ENCODE measurements at places on chromosomes 11 and 22. TPM values are rescaled to one million over a fixed set of nuclear protein-coding genes. Genes with fewer than 3 reads are reported as not detected.

DNA sequence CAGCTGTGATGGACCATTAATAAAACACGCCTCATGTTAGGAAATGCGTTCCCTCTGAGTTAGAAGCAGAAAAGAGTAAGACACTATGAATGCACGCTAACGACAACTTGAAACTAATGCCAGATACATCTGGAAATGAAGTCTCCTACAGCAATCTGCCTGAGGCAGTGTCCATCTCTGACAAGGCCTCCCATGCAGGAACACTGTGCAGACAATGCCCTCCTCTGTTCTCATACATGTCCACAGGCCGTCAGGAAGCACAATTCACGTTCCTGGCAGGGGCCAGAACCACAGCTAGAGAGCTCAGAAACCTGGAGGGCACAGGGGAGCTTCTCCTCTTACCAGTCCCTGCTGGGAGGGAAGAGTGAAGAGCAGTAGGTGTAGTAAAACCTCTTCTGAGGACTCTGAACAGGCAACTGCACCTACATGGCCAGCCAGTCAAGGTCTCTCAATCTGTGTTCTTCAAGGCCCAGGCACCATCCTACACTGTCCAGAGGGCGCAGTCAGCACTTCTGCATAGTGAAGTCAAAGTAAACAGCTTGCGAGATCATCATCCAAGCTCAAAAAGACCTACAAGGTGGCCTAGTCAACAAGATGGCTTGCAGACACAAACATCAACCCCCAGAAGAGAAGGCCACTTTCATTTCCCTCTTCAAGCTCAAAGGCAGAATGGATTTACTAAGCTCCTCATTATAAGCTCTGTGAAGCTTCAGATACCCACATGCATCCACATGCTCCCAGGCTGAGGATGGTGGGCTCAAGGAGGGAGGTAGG is 41.5 kb upstream of the CYP2D6 start:
- DNase-seq = no peak

- DNase-seq = no peak
These were observed 44.6 kb downstream of the FZD4 start for GRCh38 chr11:86910592-86910991.

DNA sequence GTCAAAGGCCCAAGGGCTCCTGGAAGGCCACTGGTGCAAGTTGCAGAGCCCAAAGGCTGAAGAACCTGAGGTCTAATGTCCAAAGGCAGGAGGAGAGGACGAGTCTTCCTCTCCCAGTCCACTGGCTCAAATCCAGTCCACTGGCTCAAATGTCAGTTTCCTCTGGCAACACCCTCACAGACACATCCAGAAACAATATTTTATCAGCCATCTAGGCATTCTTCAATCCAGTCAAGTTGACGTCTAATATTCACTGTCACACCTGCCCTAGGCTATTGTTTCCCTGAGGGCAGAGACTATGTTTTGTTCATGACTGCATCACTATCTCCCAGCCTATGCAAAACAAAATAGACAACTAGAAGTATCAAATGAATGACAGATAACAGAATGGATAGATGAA is 148.1 kb downstream of the SPON1 start:
- DNase-seq = no peak

- DNase-seq = no peak
These were observed 39.1 kb upstream of the SLC35C1 start for GRCh38 chr11:45765836-45766235.

- no peak for DNase-seq
These were observed 1746.9 kb downstream of the LRRC4C start for GRCh38 chr11:39712581-39712980.

DNA sequence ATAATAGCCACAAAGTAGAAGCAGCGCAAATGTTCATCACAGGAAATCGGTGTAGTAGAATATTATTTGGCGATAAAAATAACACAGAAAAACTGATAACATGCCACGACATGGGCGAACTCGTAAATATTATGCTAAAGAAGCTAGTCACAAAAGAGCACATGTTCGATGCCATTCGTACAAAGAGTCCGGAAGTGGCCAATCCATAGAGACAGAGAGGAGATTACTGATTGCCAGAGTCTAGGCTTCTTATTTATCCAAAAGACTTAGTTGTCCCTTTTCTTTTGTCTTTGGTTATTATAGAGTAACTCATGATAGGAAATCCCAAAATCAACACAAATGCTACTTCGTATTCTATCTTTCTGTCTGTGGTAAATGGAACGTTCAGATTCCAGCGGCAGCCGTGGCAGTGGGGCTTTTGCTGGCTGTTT is 56.5 kb downstream of the MED15 start:
- no peak for DNase-seq

- DNase-seq = no peak
These were observed 21.1 kb downstream of the EIF3L start for GRCh38 chr22:37870273-37870672.

- no peak for DNase-seq
These were observed 46.6 kb downstream of the MTMR2 start for GRCh38 chr11:95877291-95877690.

DNA sequence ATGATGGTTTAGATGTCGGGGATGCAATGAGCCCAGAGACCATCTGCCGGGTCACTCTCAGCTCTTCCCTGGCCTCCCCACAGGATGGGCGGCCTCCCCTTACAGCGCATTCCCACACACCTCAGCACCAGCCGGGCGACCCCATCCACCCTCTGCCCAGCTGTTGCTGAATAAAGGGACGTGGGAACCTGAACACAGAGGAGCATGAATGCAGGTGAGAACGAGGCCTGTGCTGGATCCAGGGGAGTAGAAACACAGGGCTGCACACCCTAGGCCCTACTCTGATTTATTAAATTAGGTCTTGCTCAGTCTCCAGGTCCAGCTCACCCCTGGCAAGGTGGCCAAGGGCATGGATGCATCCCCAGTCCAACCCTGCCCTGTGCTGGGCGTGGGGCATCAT is 180.5 kb downstream of the CTTN start:
- no peak for DNase-seq

DNA sequence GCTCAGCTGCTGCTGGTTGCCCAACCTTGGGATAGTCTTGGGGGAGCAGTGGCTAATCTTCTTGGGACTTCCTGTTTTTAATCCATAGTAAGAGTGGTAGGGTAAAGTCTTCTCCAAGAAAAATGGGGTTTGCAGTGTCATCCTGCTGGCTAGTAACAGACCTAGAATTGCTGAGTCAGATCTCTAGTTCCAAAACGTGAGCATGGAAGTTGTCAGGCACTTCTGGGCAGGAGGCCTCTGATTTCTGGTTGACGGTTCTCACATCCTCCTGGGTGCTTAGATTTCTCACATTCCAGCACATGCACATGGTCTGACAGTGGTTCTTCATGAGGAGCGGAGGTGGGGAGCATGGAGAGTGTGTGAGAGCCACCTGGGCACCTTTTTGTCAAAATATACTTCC is 410.0 kb downstream of the OPCML start:
- no peak for DNase-seq

DNA sequence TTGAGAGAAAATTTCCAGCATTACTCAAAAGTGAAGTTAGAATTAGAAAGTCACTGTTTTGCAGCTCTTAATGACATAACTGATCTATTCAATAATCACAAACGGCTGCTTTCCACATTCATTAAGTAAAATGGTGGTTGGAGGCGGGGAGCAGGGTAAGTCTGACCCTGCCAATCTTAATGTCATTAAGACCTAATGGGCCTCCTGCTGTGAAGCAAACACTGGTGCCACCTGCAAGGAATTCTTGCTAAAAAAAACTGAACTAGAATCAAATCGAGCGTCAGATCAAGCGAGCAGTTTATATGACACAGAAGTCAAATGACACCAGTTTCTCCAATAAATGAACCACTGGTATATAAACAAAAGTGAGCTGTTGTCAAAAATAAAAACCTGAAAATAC is 351.5 kb downstream of the BRD1 start:
- no peak for DNase-seq

GRCh38 chr22:49590851-49591445 is 236.7 kb downstream of the BRD1 start:
- no peak for DNase-seq

DNA sequence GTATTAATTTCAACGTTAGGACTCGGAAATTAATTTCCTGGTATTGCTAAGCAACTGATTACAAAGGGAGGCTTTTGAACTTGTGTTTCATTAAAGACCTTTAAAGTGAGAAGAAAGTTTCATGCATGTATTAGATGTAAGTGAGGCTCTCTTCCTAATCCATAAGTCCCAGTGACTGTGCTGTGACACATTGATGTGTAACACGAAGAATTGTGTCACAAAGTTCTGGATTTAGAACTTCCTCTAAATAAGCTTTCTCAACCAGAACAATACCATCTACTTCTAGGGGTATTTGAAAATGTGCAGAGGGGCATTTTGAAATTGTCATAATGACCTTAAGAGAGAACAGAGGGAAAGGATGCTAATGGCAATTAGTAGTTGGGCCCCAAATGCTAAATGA is 14.4 kb downstream of the DCUN1D5 start:
- DNase-seq = no peak

DNA sequence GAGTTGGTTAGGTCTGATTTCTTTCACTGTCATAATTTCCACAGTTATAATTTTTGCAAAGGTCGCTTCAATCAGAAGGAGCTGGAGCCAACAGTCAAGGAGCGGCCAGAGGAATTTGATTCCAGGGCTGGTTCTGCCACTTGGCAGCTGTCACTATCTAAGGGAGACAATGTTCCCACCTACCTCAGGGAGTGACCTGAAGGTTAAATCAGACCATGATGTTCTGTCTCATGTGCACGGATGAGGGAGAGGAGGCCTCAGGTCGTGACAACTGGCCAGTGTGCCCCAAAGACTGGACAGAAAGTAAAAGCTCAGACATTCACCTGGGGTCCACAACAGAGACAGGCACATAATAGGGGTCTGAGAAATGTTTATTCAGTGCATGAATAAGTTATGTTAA is 7.6 kb downstream of the MRGPRD start:
- no peak for DNase-seq

- no peak for DNase-seq
These were observed 47.1 kb upstream of the CLDN5 start for GRCh38 chr22:19571207-19571795.

DNA sequence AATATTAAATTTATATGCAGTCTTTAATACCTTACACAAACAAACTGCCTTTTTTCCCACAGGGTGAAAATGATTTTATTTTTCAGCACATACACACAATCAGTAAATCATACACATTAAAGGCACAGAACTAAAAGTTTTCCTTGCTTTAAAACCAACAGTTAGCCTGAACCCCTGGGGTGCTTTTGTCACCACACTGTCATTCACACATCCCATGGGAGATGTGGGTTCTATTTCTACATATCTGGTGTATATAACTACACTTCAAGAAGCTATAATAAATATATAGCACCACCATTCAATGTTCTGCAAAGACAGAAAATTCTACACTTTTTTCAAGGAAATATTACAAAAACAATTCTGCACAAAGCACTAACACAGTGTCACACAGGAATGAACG is 197.0 kb downstream of the GUCY1A2 start:
- DNase-seq = no peak

DNA sequence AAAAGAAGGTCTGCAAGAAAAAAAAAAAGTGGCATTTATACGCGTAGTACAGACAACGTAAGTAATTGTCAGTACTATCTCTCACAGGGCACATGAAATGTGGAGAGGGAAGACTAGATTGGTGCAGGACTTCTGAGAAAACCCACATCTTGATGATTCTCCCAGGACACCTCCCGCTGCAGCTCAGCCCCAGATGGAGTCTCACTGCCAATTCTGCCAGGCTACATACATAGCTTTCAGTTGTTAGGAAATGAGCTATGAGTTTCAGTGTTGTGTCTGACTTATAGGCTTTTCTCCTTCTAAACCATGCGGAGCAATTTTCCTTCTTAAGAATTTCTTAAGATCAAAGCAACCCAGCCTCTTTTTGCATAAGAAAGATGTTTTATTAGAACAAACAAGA is 9.6 kb downstream of the OR5A2 start:
- DNase-seq = no peak

- DNase-seq = no peak
These were observed 92.7 kb downstream of the NAV2 start for GRCh38 chr11:19805376-19805775.

DNA sequence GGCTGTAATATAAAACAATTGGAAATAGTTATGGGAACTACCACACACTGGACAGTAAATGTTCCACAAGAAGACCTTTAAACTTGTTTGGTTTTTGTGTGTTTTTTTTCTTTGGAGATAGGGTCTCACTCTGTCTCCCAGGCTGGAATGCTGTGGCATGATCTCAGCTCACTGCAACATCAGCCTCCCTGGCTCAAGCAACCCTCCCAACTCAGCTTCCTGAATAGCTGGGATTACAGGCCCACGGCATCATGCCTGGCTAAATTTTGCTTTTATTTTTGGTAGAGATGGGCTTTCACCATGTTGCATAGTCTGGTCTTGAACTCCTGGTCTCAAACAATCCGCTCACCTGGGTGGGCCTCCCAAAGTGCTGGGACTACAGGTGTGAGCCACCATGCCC is 121.0 kb downstream of the MPPED2 start:
- no peak for DNase-seq

GRCh38 chr22:46800102-46800857 is 37.8 kb downstream of the TBC1D22A start:
- DNase-seq = no peak

- DNase-seq = no peak
These were observed 2.6 kb upstream of the GNAZ start for GRCh38 chr22:23067691-23068090.

DNA sequence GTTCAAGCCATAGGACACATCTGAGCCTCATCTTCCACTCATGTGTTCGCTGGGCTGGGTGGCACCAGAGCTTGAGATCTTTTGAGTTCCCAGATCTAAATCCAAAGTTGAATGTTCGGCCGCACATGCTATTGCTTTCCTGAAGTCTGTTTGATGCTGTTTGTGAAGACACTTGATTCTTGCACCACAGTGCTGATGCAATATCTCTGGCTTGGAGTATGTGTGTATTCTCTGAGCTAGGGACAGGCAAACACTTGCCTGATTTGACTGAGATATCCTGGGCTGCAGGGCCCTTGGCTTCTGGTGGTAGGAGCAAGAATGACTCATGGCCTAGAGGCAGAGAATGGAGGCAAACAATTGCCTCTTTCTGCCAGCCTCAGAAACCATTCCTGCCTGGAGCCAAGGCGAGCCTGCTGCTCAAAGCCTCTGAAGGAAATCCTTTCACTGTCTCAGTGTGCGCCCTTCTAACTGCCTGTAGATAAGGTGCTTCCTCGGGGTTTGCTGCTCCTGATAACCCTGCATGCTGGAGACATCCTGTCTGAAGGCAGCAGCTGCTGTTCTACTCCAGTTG is 73.0 kb downstream of the CYB5R2 start:
- no peak for DNase-seq

Gene PATE4
- polyA plus RNA-seq = 0.20 TPM

Gene MUC5AC
- 0.03 TPM for polyA plus RNA-seq

Gene CCDC90B
- 94.8 TPM for polyA plus RNA-seq

Gene MMP8
- polyA plus RNA-seq = not detected

Gene LIPT2
- 12.3 TPM for polyA plus RNA-seq

Gene YPEL4
- 5.1 TPM for polyA plus RNA-seq
